ENCODE measurements at places on chromosomes 13 and 19.

DNA sequence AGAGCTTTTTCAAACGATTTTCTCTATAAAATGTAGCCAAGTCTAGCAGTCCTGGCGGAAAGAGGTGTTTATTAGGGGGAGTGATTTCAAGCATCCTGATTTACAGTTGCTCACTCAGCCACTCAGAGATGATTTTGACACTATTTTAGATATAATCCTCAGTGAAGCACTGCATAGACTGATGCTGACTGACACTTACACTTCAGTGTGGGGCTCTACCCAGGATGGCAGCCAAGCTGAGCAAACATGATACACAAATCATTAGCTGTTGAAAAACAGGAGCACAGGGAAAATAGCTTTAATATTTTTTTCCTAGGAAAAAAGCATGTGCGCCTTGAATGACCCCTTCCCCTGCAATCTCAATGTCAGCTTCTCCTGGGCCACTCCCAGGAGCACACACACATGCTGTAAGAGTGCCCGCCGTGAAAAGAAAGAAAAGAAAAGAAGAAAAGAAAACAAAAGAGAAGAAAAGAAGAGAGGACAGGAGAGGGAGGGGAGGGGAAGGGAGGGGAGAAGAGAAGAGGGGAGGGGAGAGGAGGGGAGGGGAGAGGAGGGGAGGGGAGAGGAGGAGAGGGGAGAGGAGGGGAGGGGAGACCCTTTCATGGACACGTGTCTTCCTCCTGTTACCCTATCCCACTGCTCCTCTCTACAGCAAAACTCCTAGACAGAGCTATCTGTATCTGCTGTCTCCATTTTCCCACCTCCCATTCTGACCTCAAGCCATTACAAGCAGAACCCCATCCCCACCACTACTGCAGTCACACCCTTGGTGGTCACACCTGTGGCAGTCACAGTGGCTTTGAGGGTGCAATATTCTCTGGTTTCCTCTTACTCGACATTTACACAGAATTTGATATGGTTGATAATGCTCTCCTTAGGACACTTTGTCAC, 36.4 kb downstream of the RCBTB2 start:
- DNase-seq, result peak; percentile 45

DNA sequence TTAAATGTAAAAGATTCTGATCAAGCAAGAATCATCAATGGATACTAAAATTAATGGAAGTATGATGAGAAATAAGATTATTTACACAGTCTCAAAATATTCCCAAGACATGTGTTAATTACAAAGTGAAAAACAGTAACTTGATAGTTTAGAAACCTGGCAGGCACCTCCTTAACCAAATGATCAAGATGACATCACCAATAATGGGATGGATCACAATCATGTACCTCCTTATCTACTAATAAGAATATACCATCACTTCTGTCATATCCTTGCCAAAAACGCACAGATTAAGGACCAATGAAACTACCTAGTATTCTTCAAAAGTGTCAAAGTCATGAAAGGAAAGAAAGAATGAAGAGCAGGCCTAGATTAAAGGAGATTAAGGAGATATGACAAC, 30.0 kb downstream of the TSC22D1 start:
- DNase-seq, result no peak

DNA sequence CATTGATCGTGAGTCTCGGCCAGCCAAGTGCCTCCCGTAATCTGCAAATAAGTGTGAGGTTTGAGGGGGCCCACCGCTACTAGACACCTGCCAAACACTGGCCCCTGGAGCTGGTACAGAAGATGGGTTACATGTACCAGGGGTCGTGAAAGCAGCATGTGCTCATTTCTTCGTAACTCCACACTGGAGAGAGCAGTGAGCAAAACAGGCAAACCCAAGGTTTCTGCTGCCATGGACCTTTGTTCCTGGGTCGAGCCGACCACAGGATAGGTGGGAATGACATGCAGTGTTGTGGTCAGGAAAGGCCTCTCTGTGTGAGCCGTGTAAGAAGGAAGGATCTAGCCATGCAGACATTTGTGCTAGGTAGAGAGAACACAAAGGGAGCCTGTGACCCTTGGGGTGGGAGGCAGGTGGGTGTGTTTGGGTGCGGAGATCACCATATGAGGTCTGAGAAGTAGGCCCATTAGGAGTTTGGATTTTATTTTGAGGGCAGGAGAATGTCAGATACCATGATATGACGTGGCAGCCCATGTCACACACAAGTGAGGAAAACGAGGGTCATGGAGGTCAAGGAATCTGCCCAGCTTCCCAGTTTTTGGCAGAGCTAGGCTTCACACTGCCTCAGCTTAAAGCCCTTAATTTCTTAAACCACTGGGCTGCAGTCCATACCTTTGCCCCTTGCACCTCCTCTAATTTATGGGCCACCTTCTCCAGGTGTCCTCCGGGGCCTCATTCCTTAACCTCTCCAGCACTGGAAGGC, 919 bp downstream of the GTF3A start:
- peak; percentile 35 for DNase-seq

DNA sequence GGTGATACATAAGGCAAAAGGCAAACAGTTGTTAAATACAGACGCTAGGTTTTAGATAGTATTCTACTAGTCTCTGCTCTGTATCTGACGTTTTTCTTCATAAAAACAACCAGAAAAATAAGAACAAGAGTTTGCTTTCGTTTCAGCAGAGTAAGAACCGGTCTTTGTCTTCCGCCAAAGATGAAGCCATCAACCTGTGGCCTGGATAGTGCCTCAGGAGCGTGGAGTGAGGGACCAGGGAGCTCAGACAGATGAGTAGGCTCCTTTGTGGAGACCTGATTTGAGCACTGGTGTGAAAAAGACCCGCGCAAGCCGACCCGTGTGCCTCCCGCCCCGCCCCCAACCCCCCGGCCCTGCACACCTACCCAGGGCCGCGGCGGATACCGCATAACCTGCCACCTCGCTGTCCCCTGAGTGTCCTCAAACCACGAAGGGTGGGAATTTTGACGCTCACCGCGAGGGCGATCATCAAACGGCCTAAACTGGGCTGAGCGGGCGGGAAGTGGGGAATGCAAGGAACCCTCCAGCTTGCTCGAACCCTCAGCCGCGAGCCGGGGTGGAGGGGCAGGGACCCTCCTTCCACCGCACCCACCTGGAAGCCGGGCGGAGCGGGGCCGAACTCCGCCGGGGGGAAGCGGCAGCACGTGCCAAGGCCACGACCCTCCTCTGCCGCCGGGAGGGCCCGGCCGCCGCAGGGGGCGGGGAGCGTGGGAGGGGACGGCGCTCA, 866 bp upstream of the LMO7 start:
- DNase-seq, result peak; percentile 8

DNA sequence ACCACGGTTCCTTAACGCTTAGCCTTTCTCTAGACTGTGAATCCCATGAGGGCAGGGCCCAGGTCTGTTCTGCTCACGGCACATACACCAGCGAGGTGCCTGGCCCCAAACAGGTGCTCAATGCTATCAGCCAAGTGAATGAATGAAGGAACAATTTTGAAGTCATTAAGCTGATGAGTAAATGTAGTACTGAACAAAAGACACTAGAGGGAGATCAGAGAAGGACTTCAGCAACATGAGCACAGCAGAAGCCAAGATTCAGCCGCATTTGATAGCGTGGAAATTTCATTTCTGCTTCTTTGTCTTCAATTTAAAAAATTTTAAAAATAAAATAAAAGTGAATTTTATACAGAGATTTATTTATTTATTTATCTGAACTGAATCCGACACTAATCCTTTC, 20.1 kb upstream of the MYO16 start:
- peak; percentile 50 for DNase-seq

- DNase-seq, result peak; percentile 81
Observed at GRCh38 chr13:30615866-30616541, 1.7 kb upstream of the USPL1 start.

DNA sequence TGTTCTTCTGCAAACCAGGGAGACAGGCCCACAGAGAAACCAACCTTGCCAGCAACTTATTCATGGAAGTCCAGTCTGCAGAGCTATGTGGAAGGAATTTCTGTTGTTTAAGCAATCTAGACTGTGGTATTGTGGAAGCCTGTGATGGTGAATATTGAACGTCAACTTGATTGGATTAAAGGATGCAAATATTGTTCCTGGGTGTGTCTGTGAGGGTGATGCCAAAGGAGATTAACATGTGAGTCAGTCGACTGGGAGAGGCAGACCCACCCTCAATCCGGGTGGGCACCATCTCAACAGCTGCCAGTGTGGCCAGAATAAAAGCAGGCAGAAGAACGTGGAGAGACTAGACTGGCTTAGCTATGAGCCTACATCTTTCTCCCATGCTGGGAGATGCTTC, 606.0 kb downstream of the EFNB2 start:
- DNase-seq, result no peak

- DNase-seq, result peak; percentile 10
Observed at GRCh38 chr19:53394522-53394973, 401 bp upstream of the ZNF765 start.

DNA sequence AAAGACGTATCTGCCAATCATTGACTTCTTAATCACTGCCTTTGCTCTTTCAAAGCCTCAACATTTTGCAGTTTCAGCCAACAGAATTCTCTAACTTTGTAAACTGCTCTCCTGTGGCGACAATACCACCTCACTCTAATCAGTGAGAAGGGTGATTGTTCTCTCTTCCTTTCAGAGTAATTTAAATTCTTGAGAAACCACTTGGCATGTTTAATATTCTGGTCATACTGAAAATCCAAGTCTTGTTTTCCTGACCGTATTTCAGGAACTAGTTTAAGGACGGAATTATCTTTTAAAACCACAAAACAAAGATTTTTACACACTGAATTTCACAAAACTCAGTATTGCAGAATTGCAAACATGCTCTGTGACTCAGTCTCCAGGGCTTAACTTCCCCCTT, 5.2 kb upstream of the CDC16 start:
- DNase-seq, result no peak

DNA sequence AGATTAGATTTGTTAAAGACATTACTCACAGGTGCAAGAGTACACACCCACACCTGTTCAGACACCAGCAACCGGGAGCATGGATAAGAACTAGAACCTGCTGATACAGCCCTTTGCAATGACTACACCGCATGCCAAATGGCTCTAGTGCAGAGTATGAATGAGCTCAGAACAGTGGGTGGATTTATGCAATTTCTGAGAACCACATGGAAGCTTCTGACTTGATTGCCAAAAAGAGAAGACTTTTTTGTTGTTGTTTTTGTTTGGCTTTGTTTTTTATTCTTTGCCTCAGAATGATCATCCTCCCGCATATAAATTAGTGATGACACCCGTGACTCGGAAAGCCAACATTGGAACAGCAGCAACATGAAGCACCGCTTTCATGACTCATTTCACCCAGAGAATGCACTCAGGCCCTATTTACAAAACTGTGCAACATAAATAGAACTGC, 77.4 kb upstream of the LRCH1 start:
- no peak for DNase-seq

DNA sequence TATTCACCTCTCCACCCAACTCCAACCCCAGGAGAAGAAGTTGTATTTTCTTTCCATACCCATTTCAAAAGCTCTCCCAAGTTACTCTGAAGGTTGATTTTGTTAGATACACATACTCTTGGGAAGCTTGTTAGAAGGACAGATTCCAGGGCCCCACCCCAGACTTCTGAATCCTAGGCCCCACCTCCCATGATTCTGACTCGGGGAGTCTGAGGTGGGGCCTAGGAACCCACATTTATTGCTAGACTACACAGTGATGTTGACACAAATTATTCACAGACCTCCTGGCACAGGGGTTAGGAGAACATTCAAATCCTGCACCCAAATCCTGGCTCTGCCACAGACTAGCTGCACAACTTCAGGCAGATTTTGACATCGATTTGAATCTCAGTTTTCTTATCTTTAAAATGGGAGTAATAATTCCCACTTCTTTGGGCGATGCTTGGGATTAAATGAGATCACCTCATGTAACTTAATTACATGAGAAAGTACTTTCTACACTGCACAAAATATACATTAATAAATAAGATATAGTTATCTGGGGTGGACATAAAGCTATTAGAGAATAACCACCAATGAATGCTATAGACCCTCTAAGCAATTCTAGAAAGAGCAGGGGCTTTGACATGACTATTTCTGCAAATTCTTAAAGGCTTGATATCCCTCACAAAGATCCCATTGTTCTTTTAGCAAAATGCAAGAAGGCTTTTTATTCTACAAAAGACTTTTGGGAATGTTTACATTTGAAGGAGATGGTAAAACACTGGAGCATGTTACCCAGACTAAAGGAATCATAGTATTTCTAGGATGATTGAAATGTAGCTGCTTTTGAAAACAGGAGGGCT, 18.0 kb downstream of the MBNL2 start:
- DNase-seq, result no peak

DNA sequence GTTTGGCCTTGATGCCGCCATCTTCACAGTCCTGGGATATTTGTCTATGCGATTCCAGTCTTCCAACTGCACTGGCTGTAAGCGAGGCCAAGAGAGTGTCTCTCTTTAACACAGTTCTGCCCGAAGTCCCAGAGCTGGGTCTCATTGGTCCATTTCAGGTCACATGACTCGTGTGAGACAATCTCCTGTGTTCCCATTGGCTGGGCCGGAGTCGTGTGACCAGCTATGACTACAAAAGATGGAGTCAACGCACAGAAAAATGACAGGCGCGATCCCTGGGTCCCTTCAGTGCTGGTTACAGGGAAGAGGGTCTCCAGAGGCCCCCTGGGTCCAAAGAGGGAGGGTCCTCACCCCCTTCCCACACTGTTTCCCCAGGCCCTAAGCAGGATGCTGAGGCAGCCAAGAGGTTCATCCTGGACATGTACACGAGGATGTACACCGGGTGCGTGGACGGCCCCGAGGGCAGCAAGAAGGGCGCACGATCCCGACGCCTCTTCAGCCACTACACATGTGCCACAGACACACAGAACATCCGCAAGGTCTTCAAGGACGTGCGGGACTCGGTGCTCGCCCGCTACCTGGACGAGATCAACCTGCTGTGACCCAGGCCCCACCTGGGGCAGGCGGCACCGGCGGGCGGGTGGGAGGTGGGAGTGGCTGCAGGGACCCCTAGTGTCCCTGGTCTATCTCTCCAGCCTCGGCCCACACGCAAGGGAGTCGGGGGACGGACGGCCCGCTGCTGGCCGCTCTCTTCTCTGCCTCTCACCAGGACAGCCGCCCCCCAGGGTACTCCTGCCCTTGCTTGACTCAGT, 15.9 kb upstream of the S1PR4 start:
- peak; percentile 75 for DNase-seq

- DNase-seq, result peak; percentile 85
Observed at GRCh38 chr19:7705387-7706187, 3.7 kb upstream of the FCER2 start.

- peak; percentile 49 for DNase-seq
Observed at GRCh38 chr13:113489549-113490495, 689 bp downstream of the DCUN1D2 start.

GRCh38 chr19:20334760-20335159, 167.7 kb downstream of the ZNF486 start:
- no peak for DNase-seq

GRCh38 chr13:107864543-107865317, 350.6 kb downstream of the LIG4 start:
- DNase-seq, result peak; percentile 77

GRCh38 chr13:113299951-113300350, 2.9 kb downstream of the LAMP1 start:
- DNase-seq, result peak; percentile 38

DNA sequence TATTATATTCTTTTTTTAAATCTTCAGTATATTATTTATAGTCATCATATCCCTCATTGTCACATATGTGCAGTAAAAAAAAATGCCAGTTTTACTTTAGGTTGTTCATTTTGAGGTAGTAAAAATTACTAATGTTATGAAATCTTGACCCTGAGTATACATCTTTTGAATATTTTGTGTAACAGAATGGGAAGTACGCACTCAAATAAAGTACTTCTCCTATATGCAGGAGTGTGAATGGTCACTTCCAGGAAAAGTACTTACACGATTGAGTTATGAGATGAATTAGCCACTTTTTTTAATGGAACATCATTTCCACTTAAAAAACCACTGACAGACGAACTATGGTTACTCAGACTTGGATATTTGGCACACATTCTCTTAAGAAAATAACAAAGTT, 58.5 kb downstream of the C13orf42 start:
- no peak for DNase-seq
